ENCODE measurements at places on chromosomes 13 and 19.

- DNase-seq: peak; percentile 49
These were observed 790 bp downstream of the TPM4 start for GRCh38 chr19:16076958-16077611.

- DNase-seq: no peak
These were observed 245.7 kb downstream of the GPC6 start for GRCh38 chr13:93472296-93472695.

DNA sequence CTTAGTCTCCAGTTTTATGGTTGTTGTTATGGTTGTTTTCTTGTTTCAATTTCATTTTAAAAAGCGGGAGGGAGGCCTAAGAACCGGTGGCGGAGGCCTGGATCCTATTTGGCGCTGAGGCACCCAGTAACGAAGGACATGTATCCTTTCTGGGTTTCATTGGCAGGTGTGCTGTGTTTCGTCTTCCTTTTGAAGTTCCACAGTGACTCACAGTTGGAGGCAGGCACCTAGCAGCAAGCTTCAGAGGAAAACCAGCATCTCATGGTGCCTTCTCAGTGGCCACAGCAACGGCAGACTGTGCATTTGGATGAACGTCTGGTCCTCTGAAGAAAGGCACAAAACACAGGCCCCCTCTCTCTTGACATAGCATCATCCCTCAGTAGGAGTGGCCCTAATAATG, 697.2 kb downstream of the EFNB2 start:
- DNase-seq: no peak

GRCh38 chr19:55161571-55162322, 4.2 kb upstream of the TNNI3 start:
- no peak for DNase-seq

- DNase-seq: no peak
These were observed at the start of gene TMEM91 for GRCh38 chr19:41376241-41376997. Gene TMEM91, plus strand, starts transcription at chr19:41376533. Its CDS starts 1,777 bp downstream, at chr19:41378310.

DNA sequence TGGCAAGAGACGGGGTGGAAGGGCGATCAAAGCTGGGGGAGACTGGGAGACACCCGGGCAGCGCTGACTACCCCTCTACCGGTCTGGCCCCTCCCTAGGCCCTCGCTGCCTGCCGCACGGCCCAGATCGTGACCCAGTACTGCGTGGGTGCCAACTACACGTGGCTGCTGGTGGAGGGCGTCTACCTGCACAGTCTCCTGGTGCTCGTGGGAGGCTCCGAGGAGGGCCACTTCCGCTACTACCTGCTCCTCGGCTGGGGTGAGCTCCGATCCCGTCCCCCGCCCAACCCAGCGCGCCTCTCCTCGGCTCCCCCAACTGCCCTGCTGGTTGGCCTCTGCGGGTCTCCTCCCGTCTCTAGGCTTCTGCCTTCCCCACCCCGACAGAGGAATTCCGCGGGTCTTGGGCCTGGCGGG, 8.8 kb downstream of the GIPR start:
- no peak for DNase-seq
